Progenitor cell of endocrine pancreas (in vitro differentiated cells): ENCODE measurements at places on chromosomes 5 and 9. TPM values are rescaled to one million over a fixed set of nuclear protein-coding genes. Genes with fewer than 3 reads are reported as not detected.

GRCh38 chr9:85900504-85901201 is 40.3 kb upstream of the NAA35 start:
- no peak overlapping the region for H3K27ac ChIP-seq
- no peak overlapping the region for H3K4me3 ChIP-seq
- peaks cover 1% of the 10 kb centered on the region for H3K36me3 ChIP-seq
- H3K4me1 ChIP-seq, result peaks cover 4% of the 10 kb centered on the region

GRCh38 chr5:173011566-173011965 is 28.0 kb downstream of the ATP6V0E1 start:
- no peak overlapping the region for H3K4me3 ChIP-seq
- peaks cover 11% of the 10 kb centered on the region for H3K4me1 ChIP-seq
- no peak overlapping the region for H3K27ac ChIP-seq
- H3K36me3 ChIP-seq, result peaks cover 4% of the 10 kb centered on the region
- H3K27me3 ChIP-seq, result no peaks in the 10 kb centered on the region

DNA sequence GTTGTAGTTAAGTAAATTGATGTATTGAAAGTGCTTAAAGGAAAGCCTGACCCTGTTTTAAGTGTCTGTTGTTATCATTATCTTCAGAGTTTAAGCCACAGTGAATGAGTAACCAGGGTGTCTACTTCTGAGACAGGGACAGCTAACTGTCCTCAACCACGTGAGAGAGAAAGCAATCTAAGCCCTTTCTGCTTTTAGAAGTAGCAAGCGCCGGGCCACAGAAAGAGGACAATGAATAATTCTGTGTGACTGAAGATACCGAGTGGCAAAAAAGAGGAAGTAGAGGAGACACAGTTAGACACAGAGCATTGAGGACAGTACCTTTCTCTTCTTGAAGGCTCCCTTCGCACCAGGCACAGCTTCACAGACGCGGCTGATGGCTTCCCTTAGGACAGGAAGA is 86.3 kb downstream of the S1PR3 start:
- no peak for DNase-seq
- H3K4me3 ChIP-seq, result no peak overlapping the region
- H3K36me3 ChIP-seq, result no peaks in the 10 kb centered on the region
- peaks cover 3% of the 10 kb centered on the region for H3K27me3 ChIP-seq
- H3K27ac ChIP-seq, result peak overlapping the region; percentile 4

- H3K4me1 ChIP-seq, result peaks cover 13% of the 10 kb centered on the region
- no peak overlapping the region for H3K27ac ChIP-seq
- no peak overlapping the region for H3K4me3 ChIP-seq
- no peak for DNase-seq
- H3K36me3 ChIP-seq, result no peaks in the 10 kb centered on the region
Observed at GRCh38 chr5:72937517-72938061, 18.3 kb upstream of the FCHO2 start.

DNA sequence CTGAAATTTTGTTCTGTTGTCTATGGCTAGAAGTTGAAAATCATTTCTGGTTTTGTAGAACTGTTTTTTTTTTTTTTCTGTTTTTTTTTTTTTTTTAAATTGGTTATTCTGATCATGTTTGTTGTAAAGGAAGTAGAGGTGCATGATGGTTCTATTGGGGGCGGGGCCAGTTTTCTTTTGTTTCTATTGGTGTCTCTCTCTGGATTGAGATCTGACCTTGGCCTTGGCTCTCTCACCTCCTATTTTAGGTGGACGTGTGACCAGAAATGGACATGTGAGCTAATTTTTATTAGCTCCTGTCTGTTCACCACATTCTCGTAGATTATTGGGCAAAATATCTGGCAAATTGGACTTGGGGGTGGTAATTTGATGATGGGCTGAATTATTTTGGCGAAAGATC is 3.2 kb downstream of the ZNF618 start:
- peaks cover 9% of the 10 kb centered on the region for H3K36me3 ChIP-seq
- H3K27me3 ChIP-seq, result no peaks in the 10 kb centered on the region
- H3K4me3 ChIP-seq, result peak overlapping the region; percentile 39

- no peaks in the 10 kb centered on the region for H3K36me3 ChIP-seq
- H3K27me3 ChIP-seq, result peaks cover 76% of the 10 kb centered on the region
- DNase-seq, result no peak
- peaks cover 38% of the 10 kb centered on the region for H3K4me1 ChIP-seq
- peak overlapping the region; percentile 44 for H3K4me3 ChIP-seq
- no peak overlapping the region for H3K27ac ChIP-seq
Observed at GRCh38 chr9:34578241-34579103, 11.1 kb downstream of the CNTFR start.

- no peak overlapping the region for H3K4me3 ChIP-seq
- no peaks in the 10 kb centered on the region for H3K27me3 ChIP-seq
- H3K27ac ChIP-seq, result no peak overlapping the region
- H3K36me3 ChIP-seq, result no peaks in the 10 kb centered on the region
Observed at GRCh38 chr5:34450338-34450737, 205.8 kb upstream of the RAI14 start.

DNA sequence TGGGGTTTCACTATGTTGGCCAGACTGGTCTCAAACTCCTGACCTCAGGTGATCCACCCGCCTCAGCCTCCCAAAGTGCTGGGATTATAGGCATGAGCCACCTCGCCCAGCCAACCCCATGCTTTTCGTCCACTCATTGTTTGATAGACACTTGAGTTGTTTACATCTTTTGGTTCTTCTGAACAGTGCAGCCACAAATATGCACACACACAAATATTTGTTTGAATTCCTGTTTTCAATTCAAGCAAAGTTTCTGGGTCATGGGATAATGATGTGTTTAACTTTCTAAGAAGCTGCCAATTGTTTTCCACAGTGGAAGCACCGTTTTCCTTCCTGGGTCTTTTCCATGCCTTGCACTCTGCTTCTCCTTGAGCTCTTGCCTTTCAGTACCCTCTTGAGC is 6.8 kb upstream of the PAEP start:
- no peak for DNase-seq
- H3K4me1 ChIP-seq, result peaks cover 1% of the 10 kb centered on the region
- no peaks in the 10 kb centered on the region for H3K36me3 ChIP-seq
- H3K27me3 ChIP-seq, result peaks cover 7% of the 10 kb centered on the region

DNA sequence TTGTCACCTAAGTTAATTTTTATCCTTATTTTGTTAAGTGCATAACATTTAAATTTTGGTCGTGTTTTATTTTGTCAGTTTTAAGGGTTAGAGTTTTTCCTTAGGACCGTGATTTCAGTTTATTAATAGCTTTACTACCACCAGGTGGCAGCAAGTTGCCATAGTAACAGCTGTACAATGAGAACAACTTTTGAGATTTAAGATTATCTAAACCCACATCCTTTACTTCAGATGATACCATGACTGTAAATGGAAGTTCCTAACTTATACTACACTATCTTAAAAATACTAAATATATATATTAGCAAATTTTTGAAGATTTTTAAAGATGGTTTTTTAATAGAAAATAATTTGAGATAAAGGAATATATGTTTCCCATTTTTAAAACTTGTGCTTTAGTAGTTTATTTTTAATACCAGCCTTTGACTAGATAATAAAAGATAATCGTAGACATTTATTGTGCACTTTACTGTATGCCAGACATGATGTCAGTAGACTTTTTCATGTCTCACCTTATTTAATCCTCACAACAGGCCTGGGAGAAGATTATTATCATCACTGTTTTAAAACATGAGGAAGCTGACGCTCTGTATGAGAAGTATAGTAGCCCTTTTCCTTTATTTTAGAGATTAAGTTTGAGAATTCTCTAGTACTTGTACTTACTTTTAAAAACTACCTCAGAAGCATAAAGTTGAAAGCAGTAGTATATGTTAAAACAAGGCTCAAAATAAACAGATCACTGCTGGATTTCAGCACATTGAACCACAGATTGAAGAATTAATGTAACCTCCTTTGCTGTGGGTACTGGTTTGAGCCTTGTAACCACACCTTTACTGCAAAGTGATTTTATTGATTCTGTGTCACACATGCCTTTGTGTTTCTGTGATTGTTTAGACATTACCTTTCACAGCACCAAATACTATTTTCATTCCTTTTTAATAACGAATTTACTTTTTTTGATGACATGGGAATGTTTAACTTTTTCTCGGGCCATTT is 27.5 kb downstream of the SREK1 start:
- H3K27me3 ChIP-seq, result no peaks in the 10 kb centered on the region
- H3K27ac ChIP-seq, result peak overlapping the region; percentile 37
- no peak overlapping the region for H3K4me3 ChIP-seq

DNA sequence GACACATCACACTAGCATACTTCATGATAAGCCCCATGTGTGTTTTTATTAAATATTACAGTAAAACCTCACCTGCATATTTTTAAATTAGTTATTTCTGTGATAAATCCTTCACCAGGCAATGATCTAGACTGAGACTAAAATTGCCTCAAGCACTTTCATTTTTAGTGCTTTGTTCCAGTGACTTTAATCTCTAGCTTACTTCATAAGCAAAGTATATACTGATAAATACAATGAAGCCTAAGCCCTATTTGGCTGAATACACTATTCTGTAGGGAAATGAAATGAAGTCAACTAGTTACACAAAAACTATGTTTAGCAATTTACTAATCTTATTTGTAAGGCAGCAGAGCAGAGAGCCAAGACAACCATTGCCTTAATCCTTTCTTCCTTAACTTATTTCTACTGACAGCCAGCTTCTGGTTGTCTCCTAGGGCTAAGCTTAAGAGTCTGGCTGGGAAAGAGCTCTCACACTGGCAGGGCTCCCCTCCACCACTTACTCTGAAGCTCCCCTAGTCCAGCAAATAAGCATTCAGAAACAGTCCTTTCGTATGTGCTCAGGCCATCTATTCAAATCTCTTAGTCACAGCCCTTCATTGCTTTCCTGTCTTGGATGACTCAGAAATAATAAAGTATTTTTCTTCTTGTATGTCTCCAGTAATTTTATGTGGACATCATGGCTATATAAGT is 31.4 kb upstream of the MTAP start:
- H3K27me3 ChIP-seq, result no peaks in the 10 kb centered on the region
- no peaks in the 10 kb centered on the region for H3K36me3 ChIP-seq
- no peak overlapping the region for H3K4me3 ChIP-seq
- DNase-seq, result no peak
- H3K4me1 ChIP-seq, result peaks cover 14% of the 10 kb centered on the region
- no peak overlapping the region for H3K27ac ChIP-seq

- peak overlapping the region; percentile 76 for H3K27ac ChIP-seq
- no peaks in the 10 kb centered on the region for H3K36me3 ChIP-seq
- DNase-seq, result no peak
- no peaks in the 10 kb centered on the region for H3K27me3 ChIP-seq
Observed at GRCh38 chr9:127968700-127969383, 11.9 kb downstream of the EEIG1 start.

- peaks cover 8% of the 10 kb centered on the region for H3K36me3 ChIP-seq
- no peaks in the 10 kb centered on the region for H3K27me3 ChIP-seq
- no peak overlapping the region for H3K27ac ChIP-seq
Observed at GRCh38 chr5:145737578-145737977, 97.6 kb downstream of the PRELID2 start.

GRCh38 chr9:78351816-78352215 is 54.9 kb downstream of the PSAT1 start:
- H3K36me3 ChIP-seq, result no peaks in the 10 kb centered on the region
- no peaks in the 10 kb centered on the region for H3K27me3 ChIP-seq
- no peak overlapping the region for H3K27ac ChIP-seq
- peaks cover 6% of the 10 kb centered on the region for H3K4me1 ChIP-seq
- no peak overlapping the region for H3K4me3 ChIP-seq
- no peak for DNase-seq

DNA sequence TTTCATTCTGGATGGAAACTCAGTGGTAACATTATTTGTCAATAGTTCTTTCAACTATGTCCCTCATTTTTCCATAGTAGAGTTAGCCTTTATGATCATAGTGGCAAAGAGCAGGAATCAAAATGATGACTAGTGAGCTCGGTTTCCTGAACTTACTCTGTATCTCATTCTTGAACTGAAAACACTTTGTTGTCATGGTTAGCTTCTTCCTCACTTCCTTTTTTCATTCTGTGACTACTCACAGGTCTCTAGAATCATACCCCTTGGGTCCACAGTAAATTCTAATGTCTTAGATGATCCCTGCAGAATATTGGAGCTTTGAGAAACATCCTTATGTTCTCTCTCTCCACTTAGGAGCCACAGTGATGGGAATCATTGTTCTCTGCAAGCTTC is 29.4 kb upstream of the RECK start:
- no peaks in the 10 kb centered on the region for H3K36me3 ChIP-seq
- no peak overlapping the region for H3K27ac ChIP-seq
- H3K27me3 ChIP-seq, result peaks cover 62% of the 10 kb centered on the region
- no peaks in the 10 kb centered on the region for H3K4me1 ChIP-seq
- DNase-seq, result no peak

GRCh38 chr9:133160742-133161546 is 2.8 kb downstream of the GBGT1 start:
- H3K4me3 ChIP-seq, result no peak overlapping the region
- no peaks in the 10 kb centered on the region for H3K36me3 ChIP-seq
- no peak overlapping the region for H3K27ac ChIP-seq

DNA sequence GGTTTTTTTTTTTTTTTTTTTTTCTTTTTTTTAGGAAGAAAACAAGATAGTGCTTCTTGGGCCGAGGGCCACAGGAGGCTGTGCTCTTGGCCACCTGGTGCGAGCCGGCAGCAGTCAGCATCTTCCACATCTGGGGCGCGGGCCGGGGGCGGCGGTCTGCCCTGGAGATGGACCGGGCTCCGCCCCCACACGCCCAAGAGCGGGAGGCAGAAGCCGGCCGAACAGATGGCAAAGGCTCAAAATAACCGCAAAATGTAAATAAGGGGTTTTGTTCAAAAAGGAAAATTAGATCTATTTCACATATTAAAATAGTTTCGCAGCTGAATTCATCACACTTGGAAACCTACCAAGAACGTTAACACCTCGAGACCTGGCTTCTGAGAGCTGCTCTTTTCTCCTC is 51.5 kb upstream of the UBAC1 start:
- H3K27me3 ChIP-seq, result no peaks in the 10 kb centered on the region
- peaks cover 9% of the 10 kb centered on the region for H3K4me1 ChIP-seq
- no peak for DNase-seq
- H3K27ac ChIP-seq, result no peak overlapping the region

DNA sequence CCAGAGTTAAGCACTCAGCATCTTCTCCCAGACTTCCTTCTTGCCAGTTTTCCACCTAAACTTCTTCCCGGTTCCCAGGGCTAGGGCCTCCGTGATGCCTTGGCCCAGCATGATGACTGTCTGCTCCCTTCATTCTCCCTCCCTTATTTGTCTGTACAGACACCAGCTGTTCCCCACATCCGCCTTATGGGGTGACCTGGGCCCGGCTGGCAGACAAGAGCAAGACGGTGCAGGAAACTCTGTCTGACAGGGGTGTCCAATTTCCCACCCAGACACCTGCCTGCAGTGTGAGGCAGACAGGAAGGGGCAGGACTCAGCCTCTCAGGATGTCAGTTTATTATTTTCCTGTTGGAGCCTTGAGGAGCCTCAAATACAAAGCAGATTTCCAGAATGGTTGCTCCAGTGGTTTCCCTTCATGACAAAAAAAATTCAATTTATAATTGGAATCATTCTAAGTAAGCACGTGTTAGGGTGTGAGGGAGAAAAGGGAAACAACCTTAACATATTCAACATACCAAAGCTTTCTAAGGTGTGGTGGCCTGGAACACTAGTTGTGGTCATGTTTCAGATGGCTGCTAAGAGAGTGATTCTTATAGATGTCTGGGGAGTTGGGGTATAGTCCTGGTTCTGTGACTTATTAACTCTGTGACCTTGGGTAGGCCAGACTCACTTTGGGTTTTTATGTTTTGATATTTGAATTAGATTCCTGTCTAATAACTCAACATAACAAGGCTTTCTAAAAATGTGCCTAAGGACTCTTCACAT is 234.5 kb downstream of the PAPPA start:
- H3K4me3 ChIP-seq, result no peak overlapping the region
- no peaks in the 10 kb centered on the region for H3K36me3 ChIP-seq
- H3K27me3 ChIP-seq, result no peaks in the 10 kb centered on the region
- H3K27ac ChIP-seq, result no peak overlapping the region
- no peak for DNase-seq

Gene SLCO6A1
- total RNA-seq, result 2.0 and 4.9 TPM in 2 replicates

Gene ENTPD2
- 0.19 and 0.51 TPM in 2 replicates for total RNA-seq

Gene CCNB1
- total RNA-seq, result 104 and 105 TPM in 2 replicates
